Activated naive CD8-positive, alpha-beta T cell treated with anti-CD3 and anti-CD28 coated beads for 36 hours (primary cell): ENCODE measurements at places on chromosomes 6 and 20.

DNA sequence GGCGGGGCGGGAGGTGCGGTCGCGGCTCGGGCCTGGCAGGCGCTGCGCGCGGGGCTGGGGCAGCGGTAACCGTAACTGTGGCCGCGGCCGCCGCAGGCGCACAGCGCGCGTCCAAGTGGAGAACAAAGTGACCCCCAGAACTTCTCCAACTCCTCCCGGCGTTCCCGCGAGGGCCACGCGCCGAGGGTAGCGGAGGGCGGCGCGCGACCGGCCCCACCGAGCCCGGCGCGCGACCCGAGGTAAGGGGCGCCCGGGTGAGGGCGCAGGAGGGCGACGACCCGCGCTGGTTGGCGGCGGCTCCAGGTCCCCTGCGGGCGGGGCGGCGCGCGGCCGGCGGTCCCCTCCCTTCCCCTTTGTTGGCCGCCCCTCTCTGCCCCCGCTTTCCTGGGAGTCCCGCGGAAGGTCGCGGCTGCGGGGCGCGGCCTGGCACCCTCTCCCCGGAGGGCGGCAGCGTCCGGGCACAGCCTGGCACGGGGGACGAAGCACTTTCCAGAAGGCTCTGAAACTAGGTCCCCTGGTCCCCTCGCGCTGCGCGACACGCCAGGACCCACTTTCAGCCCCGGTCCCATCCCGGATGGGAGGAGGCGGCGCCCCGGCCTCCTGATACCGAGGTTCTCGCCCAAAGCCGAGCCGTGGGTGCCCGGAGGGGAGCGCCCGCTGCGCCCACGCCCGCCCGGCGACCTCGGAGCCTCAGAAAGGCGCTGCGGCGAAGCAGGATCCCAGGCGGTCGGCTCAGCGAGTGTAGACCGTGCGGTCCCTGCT is at the start of gene TIAM2:
Gene TIAM2, plus strand, starts transcription at position 62 of the 762 bp plus-strand sequence. CDS start 133,909 bp downstream, outside the sequence.
- peak; percentile 40 for DNase-seq

GRCh38 chr20:34558320-34559218 is at the start of gene MAP1LC3A:
Gene MAP1LC3A, plus strand, starts transcription at chr20:34558718. Its CDS starts 151 bp downstream, at chr20:34558869.
- DNase-seq, result peak; percentile 89

DNA sequence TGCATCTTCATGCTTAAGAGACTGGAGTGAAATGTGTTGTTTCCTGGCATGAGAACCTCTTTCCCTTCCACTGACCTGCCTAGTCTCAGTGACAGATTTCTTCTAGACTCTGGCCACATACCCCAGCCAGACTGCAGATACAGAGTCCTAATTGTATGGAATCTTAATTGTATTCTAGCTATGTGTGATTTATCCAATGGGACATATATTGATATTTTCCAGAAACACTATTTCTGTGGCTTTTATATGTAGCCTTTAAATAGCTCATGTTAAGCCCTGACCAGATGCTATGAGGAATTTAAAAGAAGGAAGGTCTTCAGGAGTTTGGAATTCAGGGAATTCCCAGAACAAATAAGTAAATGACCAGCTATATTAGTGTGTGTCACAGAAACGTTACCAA is 99.0 kb downstream of the FIG4 start:
- DNase-seq, result no peak

- no peak for DNase-seq
Observed at GRCh38 chr20:1462834-1463233, 3.8 kb downstream of the NSFL1C start.

GRCh38 chr20:29689411-29690225 is 1567.8 kb upstream of the DEFB115 start:
- DNase-seq, result peak; percentile 29

DNA sequence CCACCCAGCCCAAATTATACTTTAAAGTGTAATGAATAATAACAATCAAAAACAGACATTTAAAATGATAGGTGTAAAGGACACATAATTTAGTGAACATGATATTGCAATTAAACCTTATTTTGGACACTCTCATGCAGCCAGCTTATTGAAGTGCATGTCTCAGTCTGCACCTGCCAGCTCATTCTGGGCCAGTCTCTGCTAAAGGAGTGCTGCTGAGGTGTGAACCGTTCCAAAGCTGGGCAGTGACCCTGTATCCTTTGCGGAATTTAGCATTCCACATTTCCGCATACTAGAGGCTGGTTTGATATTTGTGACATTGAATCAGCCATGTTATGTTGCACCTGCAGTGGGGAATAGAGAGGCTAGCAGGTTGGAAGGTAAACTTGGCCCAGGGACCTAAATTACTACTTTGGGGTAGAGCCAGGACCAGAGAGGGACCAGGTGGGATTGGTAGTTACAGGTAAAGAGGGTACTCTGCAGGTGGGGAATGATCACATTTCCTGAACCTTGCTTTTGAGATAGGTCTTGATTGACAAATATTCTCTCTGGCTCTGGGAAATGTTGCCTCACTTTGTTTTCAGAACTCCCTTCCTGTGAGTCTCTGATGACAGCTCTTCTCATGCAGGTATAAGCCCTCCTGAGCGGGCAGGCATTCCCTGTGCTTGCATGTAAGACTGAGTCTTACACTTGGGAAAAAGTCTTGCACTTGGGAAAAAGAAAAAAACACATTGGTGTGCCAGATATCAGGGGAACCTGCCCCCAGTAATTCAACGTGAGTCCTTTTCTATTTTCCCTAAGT is 26.2 kb downstream of the TULP4 start:
- DNase-seq, result no peak

- DNase-seq, result no peak
Observed at GRCh38 chr6:70171236-70171635, 131.6 kb downstream of the COL9A1 start.

- DNase-seq, result no peak
Observed at GRCh38 chr6:13081189-13081563, 247.2 kb downstream of the TBC1D7 start.
